ENCODE measurements at places on chromosomes 5 and 9.

- no peak for DNase-seq
These were observed 367.1 kb upstream of the IZUMO3 start for GRCh38 chr9:24912767-24913166.

DNA sequence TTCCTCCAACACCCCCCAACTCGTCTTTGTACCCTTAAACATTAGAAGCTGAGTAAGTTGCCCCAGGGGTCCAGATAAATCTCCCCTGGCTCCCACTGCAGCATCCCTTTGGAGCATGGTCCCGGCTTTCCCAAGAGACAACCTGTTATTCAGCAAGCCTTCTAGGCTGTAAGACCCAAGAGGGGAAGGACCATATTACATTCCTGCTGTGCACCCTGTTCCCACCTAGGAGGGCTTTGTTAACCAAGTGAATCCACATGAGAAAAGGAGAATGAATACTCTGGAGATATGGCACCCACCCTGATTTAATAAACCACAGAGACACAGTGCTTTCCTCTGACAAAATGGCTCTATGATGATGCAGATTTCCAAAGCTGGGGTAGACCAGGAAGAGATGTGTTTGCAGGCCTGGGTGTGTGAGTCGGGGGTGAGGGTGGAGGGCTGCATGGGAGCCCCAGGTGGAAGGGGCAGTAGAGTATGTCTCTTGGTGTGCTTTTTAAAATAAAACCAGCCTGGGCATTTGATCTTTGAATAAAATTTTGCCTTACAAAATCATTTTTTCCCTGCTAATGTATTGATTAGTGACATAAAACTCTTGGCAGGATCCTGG, 325.2 kb downstream of the DRD1 start:
- no peak for DNase-seq

DNA sequence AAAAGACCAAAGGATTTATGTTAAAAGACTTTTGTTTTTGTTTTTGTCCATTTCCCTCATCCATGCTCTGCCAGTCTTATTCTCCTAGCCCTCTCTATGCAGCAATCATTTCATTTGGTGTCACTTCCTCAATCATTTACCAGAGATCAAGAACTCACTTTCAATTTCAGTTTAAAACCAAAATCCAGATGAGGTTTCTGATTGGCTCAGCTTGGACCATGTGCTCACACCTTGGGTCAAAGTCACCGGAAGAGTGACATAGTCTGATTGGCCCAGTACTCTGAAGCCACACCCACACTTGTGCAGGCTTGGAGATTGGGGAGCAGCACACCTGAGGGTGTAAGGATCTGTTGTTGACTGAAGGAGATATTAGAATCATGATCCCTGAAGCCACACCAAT, 79.6 kb downstream of the TLR4 start:
- peak; percentile 46 for DNase-seq

GRCh38 chr9:106693558-106693957, 169.4 kb upstream of the ZNF462 start:
- DNase-seq = no peak

GRCh38 chr9:112112941-112113681, 62.0 kb downstream of the SUSD1 start:
- no peak for DNase-seq

DNA sequence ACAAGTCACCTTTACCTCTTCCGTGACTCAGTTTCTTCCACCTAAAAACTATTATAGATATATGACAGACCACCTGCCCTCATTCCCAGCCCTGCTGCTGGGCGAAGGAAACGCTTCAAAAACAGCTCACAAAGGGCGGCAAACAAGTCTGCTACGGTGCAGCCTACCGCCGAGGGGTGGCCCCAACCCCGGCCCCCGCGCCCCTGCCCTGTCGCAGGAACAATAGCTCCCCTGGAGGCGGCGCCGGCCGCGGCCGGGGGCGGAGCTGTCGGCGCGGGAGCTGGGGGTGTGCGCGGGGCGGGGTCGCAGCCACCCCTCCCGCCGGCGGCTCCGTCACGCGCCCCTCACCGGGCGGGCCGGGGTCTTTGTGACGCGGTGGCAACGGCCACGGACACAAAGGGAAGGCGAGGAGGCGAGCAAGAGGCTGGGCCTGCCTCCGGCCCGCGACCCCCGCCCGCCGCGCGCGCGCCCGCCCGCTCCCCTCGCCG, at the start of gene TMEFF1:
TMEFF1 (plus strand) TSS at position 362 of the 488 bp plus-strand sequence. CDS start 396 bp downstream, outside the sequence.
- DNase-seq = peak; percentile 13

DNA sequence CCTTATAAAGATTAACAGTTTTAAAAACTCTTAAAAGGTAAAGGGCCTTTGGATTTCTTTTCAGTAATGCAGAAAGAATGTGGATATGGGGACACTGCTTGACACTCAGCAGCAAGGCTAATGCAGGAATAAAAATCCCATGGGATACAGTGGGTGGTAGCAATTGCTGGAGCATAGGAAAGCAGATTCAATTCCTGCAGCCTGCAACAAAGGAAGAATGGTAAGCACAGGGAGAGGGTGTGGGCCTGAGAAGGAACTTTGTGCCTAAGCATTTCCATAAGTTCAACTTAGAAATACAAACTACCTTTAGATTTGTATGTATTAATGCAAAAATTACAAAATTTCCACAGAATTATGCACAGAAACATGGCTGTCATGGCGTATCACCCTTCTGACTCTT, 65.8 kb upstream of the CDK5RAP2 start:
- DNase-seq = no peak
